Stimulated activated CD4-positive, alpha-beta T cell treated with anti-CD3 and anti-CD28 coated beads, Interleukin-2, amount 100 ng/mL, for 24 hours (primary cell): ENCODE measurements at places on chromosomes 3 and 15.

- DNase-seq = no peak
Measured at GRCh38 chr15:89704411-89704810, 13.8 kb downstream of the WDR93 start.

GRCh38 chr3:5007873-5008272 is 28.6 kb downstream of the BHLHE40 start:
- no peak for DNase-seq

GRCh38 chr3:94004301-94004910 is 24.0 kb downstream of the STX19 start:
- DNase-seq = no peak

GRCh38 chr3:40207796-40208195 is 101.7 kb upstream of the EIF1B start:
- no peak for DNase-seq

DNA sequence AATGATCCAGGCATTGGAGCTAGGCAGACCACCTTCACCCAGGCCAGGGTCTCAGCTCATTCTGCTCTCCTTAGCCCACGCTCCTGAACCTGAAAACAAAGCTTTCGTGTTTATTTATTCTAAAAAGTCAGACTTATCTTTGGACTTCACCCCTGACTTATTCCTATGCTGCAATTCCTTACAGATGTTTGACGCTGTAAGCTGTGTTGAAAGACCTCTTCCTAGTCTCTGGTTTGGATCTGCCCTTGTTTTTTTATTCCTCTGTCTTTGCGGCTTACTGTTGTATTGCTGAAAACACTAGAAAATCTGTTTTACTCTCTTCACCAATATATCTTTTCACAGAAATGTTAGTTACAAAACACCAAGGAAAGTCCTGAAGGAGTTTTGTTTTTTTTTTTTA is 40.5 kb upstream of the LDHAL6B start:
- no peak for DNase-seq

- DNase-seq = peak; percentile 50
Measured at GRCh38 chr3:52053307-52054304, 2.8 kb downstream of the DUSP7 start.

DNA sequence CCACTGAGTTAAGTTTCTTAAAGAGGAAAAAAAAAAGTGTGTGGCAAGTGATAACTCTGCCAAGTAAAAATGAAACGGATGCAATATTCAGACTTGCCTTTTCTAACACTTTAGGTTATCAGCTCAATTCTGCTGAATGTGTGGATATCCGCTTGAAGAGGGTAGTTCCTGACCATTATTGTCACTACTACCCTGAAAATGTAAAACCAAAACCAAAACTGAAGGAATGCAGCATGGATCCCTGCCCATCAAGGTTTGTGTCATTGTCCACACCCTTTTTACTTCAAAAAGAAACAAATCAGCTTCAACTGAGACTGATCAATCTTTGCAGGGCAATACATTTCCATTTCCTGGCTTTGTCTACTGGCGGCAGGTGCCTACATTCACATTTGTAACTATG is 236.1 kb downstream of the ADAMTSL3 start:
- no peak for DNase-seq

GRCh38 chr15:97521381-97522285 is 438.9 kb upstream of the ARRDC4 start:
- DNase-seq = no peak

DNA sequence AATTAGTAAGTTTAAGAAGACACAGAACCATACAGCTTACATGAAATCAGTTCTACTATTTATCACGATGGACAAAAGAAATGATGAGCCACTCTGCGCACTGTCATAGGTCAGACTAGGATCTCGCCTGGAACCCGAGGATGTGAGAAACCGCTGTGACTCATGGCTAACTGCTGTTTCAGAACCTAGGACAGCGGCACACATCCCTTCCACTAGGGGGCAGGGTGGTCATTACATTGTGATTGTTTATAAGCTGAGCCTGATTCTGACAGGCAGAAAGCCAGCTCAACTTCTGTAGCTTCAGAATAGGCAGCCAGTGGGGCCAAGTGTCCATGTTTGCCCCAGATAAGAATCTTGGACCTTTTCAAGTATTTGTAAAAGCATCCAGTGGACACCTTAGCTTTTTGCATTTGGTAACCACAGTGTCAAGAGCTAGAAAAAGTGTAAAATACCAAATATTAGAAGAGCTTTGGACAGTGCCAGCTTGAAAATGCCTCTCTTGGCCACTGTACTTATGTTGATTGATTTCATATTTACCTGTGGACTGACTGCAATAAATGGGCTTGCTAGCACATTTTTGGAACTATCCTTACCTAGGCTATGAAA is 115.8 kb downstream of the KBTBD8 start:
- peak; percentile 85 for DNase-seq

GRCh38 chr15:64997745-64998375 is 8.1 kb upstream of the SPG21 start:
- no peak for DNase-seq

GRCh38 chr15:60526127-60526616 is 47.2 kb upstream of the ICE2 start:
- DNase-seq = no peak

GRCh38 chr3:32596282-32596908 is 25.7 kb upstream of the DYNC1LI1 start:
- DNase-seq = no peak

- no peak for DNase-seq
Measured at GRCh38 chr3:73581134-73581846, 43.5 kb downstream of the PDZRN3 start.

DNA sequence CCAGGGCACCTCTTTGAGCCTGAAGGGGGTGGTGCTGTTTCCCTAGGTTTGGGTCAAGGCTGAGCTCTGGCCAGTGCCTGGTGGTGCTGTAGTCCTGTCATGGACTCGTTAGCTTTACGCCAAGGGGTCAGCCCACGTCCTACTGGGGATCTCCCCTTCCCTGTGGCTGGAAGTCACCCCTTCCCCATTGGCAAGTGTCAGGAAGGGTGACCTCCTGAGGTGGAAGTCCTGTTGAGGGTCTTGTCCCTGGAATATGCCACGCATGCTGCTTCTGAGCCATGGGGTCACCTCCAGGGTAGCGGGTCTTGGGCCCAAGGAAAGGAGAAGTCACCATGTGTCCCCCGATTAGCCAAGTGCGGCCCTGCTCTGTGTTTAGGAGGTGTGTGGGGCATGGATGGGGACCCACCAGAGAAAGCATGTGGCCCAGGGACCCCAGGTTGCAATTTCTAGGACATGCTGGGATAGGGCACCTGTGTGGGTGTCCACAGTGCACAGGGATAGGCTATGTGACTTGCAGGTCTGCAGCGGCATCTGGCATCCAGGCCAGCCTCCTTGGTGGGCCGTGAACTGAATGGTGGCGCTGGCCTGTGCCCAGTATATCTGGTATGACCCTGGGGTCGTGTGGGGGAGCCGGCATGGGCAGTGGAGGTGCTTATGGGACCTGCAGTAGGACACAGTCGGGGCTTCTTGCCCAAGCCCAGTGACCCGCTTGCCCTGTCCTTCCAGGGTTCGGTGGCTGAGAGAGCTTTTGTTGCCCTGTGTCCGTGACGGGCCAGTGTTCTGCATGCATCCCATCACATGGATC is 226.7 kb downstream of the SNRPN start:
- peak; percentile 9 for DNase-seq

GRCh38 chr15:25810631-25811091 is 52.5 kb downstream of the ATP10A start:
- no peak for DNase-seq

DNA sequence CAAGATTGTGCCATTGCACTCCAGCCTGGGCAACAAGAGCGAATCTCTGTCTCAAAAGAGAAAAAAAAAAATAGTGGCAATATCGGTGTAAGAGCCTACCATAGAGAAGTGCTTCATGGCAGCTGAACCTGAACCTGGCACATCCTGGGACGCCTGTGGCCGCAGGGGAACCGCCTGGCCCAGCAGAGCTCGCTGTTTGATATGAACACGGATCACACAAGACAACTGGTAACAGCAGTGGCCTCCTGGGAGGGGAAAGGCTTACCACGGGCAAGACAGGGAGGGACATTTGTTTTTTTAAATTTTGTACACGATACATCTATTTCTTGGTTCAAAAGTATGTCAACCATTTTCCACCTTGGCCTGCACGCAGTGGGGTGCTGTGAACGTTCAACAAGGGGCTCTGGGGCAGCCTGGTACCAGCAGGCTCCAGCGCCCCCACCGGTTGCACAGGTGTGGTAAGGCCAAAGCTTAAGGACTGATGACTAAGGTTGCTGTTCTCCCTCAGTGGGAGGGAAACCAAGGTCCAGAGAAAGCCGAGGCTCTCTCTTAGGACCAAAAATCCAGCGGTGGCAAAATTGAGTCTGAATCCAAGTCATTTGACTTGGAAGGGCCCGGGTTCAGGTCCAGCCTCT is 21.7 kb upstream of the EPHB3 start:
- DNase-seq = no peak

- DNase-seq = no peak
Measured at GRCh38 chr15:57652481-57652880, 54.0 kb upstream of the POLR2M start.

DNA sequence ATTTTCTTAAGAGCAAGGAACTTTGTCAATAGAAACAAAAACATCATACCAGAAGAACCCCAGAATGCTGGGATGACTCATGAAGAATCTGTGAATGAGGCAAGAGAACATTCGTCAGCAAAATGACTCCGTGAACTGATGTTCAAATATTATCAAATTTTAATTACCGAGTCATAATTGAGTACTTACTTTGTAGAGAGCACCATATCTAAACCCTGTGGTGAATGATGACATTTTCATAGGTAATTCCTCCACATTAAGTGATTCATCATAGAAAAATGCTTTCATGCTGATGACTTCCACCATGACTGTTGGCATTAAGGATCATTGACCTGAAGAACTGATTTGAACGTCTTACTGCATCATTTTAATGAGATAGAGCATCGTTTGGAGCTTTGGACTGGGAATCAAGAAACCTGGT is 56.3 kb downstream of the PPARG start:
- DNase-seq = no peak

GRCh38 chr15:36758800-36759199 is 179.4 kb downstream of the CDIN1 start:
- no peak for DNase-seq

GRCh38 chr3:66797889-66798560 is 200.1 kb upstream of the KBTBD8 start:
- DNase-seq = no peak

DNA sequence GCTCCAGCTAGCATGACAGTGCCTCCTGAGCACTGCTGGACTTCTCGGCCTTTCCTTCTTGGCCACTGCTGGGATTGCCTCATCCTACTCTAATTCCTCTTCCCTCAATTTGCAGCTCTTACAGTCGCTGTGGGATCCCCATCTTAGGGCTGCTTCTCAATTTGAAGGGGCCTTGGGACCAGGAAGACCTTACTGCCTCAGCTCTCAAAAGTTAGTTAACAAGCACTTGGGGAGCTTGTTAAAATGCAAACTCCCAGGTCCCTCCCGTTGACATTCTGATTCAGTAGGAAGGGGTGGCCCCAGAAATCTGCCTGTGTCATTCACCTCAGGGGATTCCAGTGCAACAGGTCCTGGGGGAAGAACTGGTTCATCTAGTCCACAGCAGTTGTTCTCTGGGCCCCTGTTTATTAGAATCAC is 14.8 kb downstream of the BDH1 start:
- no peak for DNase-seq

DNA sequence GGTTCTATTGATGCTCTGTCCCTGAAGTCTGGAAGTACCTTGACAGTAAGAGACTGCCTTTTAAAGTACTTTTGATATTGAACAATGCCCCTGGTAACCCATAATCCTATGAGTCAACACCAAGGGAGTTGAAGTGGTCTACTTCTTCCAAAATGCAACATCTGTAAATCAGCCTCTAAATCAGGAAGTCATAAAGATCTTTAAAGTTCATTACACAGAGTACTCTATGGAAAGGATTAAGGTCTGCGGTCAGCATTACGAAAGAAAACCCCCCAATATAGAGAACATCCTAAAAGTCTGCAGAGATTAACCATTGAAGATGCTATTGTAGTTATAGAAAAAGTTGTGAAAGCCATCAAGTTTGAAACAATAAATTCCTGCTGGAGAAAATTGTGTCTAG is 52.7 kb upstream of the CMC1 start:
- no peak for DNase-seq

DNA sequence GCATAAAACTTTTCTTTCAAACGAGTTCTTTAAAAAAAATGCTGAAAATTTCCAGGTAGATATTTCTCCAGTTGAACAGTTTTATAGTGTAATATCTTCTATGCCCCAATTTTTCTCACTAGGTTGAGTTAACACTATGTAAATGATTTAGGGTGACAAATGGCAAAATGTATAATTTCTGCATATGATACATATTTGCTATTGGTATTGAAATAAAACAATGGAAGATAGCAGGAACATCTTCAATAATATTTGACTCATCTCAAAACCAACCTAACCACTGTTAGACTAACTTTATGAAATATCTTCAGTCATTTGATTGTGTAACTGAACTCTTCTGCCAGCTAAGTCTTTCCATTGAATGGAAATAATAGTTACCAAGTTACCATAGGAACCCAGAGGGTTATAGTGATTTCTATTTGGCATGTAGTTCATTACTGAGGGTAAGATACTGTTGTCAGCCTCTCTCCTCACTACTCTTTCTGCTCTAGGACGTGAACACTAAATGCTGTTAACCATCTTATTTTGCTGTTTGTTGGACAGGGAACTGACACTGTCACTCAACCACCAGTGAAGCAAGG is 824.7 kb upstream of the NECTIN3 start:
- DNase-seq = no peak

DNA sequence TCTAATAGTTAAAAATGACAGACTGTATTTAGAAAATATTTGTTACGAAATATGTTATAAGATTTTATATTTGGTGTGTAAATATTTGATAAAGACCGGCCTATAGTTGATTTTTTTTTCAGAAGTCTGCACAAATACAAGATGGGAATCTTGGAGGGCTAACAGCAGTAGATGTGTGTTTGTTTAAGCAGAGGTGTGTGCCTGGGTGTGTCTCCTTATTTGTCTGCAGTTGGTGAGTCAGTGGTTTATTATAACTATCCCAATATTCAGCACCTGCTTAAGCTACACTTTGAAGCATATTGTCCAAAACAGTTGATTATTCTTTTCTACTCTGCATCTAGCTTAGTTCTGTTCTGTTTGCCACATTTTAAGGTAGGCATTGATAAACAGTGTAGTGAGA is 12.4 kb downstream of the GLCE start:
- no peak for DNase-seq

- no peak for DNase-seq
Measured at GRCh38 chr3:14396031-14396692, 6.2 kb upstream of the SLC6A6 start.

DNA sequence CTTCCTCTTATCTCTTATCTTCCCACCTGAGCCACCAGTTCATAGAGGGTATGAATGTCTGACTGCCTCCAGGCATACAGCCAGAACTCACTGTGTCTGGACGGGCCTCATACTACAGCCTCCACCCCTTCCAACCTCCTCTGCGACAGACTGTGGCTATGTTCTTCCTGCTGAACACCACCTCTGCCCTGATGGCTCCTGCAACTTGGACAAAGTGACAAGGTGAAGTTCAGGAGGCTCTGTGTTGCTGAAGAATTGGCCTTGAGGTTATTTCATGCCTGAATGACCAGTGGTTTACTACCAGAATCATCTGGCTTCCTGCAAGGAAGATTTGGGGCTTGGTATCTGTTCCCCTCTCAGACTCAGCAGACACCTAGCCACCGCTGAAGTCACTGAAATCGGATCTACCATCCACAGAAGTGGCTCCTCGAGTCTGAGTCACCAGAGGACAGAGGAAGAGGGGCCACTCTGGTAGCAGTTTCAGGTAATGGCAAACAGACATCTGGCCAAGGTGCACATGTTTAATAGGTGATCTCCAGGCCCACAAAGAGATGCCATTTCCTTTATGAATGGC is 14.2 kb upstream of the ULK3 start:
- DNase-seq = no peak

- no peak for DNase-seq
Measured at GRCh38 chr3:129503471-129504291, 24.8 kb upstream of the RHO start.

- no peak for DNase-seq
Measured at GRCh38 chr3:27479806-27480543, 4.2 kb downstream of the SLC4A7 start.
